ENCODE measurements at places on chromosomes 4 and X. TPM values are rescaled to one million over a fixed set of nuclear protein-coding genes. Genes with fewer than 3 reads are reported as not detected.

CXCR3 gene
- not detected for total RNA-seq

SLITRK4 gene
- 3.2 TPM for total RNA-seq

GRCh38 chrX:43068639-43069038 is 290.7 kb upstream of the PPP1R2C start:
- DNase-seq = no peak
- H3K27me3 ChIP-seq = no peaks in the 10 kb centered on the region
- H3K4me1 ChIP-seq = no peaks in the 10 kb centered on the region
- no peak overlapping the region for H3K4me3 ChIP-seq

DMP1 gene
- not detected for total RNA-seq

DNA sequence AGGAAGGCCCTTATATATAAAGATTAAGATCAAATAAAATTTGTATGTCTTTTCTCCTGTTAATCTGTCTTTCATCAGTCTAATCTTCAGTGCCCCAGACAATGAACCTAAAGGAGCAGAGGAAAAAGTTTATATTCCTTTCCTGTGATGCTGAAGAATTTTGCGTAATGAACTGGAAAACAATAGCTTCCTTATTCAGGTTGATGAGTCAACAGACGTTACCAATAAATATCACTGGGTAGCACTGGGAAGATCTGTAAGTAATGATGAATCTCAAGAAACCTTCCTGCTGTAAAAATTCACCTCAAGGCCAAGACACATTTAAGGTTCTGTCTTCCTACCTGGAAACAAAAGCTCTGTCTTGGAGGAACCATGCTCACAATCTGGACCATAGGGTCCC is 25.5 kb downstream of the CDKN2AIP start:
- no peaks in the 10 kb centered on the region for H3K36me3 ChIP-seq
- no peaks in the 10 kb centered on the region for H3K27me3 ChIP-seq
- no peaks in the 10 kb centered on the region for H3K4me1 ChIP-seq
- DNase-seq = no peak
- H3K27ac ChIP-seq = no peak overlapping the region

PDE6B gene
- 4.2 TPM for total RNA-seq

UGT2B7 gene
- not detected for total RNA-seq

GRCh38 chr4:5823542-5824211 is 69.2 kb downstream of the CRMP1 start:
- H3K4me1 ChIP-seq = no peaks in the 10 kb centered on the region
- H3K27me3 ChIP-seq = no peaks in the 10 kb centered on the region
- no peak overlapping the region for H3K27ac ChIP-seq
- no peaks in the 10 kb centered on the region for H3K36me3 ChIP-seq
- H3K4me3 ChIP-seq = no peak overlapping the region
- DNase-seq = no peak

NKX3-2 gene
- 2.9 TPM for total RNA-seq

GAB1 gene
- total RNA-seq = 29.0 TPM

COMMD8 gene
- 8.8 TPM for total RNA-seq

DNA sequence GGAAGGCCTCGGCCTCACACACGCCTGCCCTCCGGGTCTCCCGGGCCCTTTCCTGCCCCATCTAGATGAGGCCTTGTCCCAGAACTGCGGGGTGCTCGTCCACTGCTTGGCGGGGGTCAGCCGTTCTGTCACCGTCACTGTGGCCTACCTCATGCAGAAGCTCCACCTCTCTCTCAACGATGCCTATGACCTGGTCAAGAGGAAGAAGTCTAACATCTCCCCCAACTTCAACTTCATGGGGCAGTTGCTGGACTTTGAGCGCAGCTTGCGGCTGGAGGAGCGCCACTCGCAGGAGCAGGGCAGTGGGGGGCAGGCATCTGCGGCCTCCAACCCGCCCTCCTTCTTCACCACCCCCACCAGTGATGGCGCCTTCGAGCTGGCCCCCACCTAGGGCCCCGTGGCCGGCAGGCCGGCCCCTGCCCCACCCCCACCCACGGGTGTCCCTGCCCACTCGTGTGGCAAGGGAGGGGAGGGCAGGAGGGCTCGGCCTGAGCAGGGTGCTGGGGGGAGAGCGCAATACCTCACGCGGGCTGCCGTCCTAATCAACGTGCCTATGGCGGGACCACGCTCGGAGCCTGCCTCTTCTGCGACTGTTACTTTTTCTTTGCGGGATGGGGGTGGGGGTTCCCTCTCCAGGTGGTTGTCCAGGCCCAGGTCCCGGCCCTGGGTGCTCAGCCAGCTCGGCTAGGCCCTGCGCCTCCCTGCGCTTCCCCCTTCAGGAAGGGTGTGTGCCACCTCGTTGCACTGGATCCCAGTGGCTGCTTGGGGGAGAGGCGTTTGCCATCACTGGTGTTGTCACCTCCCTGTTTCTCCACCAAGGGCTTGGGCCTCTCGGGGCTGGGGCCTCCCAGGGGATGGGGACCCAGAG is 3.1 kb downstream of the DUSP9 start:
- DNase-seq = no peak
- H3K27ac ChIP-seq = no peak overlapping the region
- H3K4me3 ChIP-seq = no peak overlapping the region
- no peaks in the 10 kb centered on the region for H3K36me3 ChIP-seq

DDX53 gene
- total RNA-seq = not detected

DNA sequence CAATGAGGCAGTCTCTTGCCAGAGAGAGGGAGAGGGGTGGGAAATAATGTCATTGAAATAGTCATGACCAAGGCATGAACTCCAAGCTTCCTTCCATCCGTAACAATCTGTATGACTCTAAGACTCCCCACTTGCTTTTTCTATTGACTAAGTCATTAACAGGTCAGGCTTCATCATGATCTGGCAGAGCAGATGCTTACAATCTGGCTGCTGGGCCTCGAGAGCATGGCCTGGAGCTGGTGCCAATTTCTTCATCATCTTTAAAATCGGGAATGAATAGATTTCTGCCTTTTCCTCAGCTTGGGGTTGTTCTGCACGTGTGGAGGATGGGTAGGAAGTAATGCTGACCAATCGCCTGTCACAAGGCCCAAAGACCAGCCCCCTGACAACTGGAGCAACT is 280.6 kb upstream of the CLNK start:
- H3K4me3 ChIP-seq = no peak overlapping the region
- no peaks in the 10 kb centered on the region for H3K4me1 ChIP-seq
- DNase-seq = no peak
- no peaks in the 10 kb centered on the region for H3K36me3 ChIP-seq
- no peak overlapping the region for H3K27ac ChIP-seq

GRCh38 chr4:126761947-126762662 is 870.7 kb upstream of the INTU start:
- no peaks in the 10 kb centered on the region for H3K4me1 ChIP-seq
- no peak for DNase-seq
- no peaks in the 10 kb centered on the region for H3K27me3 ChIP-seq
- no peak overlapping the region for H3K27ac ChIP-seq
- H3K36me3 ChIP-seq = no peaks in the 10 kb centered on the region

DNA sequence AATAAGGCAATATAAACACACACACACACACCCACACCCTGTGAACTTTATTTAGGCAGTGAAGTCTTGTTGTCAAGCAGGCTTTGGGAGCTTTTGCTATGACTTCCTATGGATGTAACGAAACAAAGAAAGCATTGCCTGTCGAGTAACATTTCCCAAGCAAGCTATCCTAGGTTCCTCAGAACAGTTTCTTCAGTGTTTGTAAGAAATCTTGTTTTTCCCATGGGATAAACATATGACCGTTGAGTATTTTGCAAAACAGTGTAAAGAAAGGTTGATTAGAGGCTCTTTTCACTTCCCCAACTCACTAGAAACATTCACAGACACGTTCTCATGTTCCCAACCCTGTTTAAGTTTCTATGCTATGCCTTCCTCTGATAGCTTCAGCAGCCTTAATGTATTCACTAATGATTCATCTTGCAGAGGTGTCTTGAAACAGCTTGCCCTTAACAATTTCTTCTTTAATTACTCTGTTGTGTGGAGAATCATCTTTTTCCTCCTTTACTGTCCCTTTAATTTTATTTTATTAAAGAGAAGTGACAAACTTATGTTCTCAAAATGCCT is 1947.1 kb upstream of the TENM3 start:
- no peak overlapping the region for H3K27ac ChIP-seq
- no peaks in the 10 kb centered on the region for H3K36me3 ChIP-seq
- H3K4me1 ChIP-seq = no peaks in the 10 kb centered on the region
- no peak overlapping the region for H3K4me3 ChIP-seq
- H3K27me3 ChIP-seq = no peaks in the 10 kb centered on the region
- no peak for DNase-seq

DNA sequence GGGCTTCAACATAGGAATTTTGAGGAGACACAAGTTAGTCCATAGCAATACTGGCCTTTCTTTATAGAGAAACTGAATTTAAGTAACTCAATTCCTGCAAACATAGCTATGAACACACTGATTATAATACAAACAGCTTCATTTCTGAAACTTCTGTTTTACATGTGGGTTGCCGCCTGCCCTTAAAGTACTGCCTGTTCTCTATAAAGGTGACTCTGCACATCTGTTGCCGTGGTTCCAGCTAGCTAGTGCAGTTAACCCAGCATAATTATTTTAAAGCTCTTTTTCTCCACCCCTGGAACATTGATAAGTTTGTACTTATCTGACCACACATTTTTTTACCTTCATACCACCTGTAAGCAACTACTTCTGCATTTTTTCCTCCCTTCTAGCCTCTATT is 177.6 kb downstream of the NWD2 start:
- no peak overlapping the region for H3K27ac ChIP-seq
- H3K4me3 ChIP-seq = no peak overlapping the region
- no peaks in the 10 kb centered on the region for H3K27me3 ChIP-seq
- no peak for DNase-seq
- no peaks in the 10 kb centered on the region for H3K4me1 ChIP-seq

GRCh38 chrX:16516232-16516876 is 133.6 kb upstream of the S100G start:
- H3K4me3 ChIP-seq = no peak overlapping the region
- no peak overlapping the region for H3K27ac ChIP-seq
- no peaks in the 10 kb centered on the region for H3K4me1 ChIP-seq
- H3K36me3 ChIP-seq = no peaks in the 10 kb centered on the region
- H3K27me3 ChIP-seq = no peaks in the 10 kb centered on the region

GRCh38 chr4:8847764-8848163 is 23.9 kb downstream of the HMX1 start:
- H3K27me3 ChIP-seq = no peaks in the 10 kb centered on the region
- H3K4me1 ChIP-seq = no peaks in the 10 kb centered on the region
- H3K4me3 ChIP-seq = no peak overlapping the region
- DNase-seq = no peak

ADH6 gene
- total RNA-seq = not detected

- H3K4me1 ChIP-seq = peaks cover 5% of the 10 kb centered on the region
- H3K27ac ChIP-seq = no peak overlapping the region
- H3K4me3 ChIP-seq = no peak overlapping the region
- H3K36me3 ChIP-seq = no peaks in the 10 kb centered on the region
- no peaks in the 10 kb centered on the region for H3K27me3 ChIP-seq
Measured at GRCh38 chr4:40547789-40548132, 81.9 kb downstream of the RBM47 start.

DNA sequence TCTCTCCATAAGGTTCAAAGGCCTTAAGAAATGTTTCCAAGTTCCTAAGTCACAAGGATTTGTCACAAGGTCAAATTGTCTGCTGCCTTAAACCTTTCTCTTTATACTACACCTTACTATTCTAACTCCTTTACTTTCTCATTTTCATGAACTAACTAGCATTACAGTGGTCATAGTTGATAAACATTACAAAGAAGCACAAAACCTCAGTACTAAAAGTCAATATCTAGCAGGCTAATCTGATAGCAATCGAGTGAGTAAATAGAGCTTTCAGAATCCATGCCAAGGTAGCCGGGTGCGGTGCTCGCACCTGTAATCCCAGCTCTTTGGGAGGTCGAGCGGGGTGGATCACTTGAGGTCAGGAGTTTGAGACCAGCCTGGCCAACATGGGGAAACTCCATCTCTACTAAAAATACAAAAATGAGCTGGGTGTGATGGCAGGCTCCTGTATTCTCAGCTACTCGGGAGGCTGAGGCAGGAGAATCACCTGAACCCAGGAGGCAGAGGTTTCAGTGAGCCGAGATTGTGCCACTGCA is 510.0 kb downstream of the GBA3 start:
- H3K4me1 ChIP-seq = no peaks in the 10 kb centered on the region
- no peak overlapping the region for H3K27ac ChIP-seq
- H3K4me3 ChIP-seq = no peak overlapping the region
- H3K27me3 ChIP-seq = no peaks in the 10 kb centered on the region
- DNase-seq = no peak
